ENCODE measurements at places on chromosomes 11 and 22.

GRCh38 chr22:26045051-26045450 is 124.2 kb upstream of the SEZ6L start:
- DNase-seq: no peak

- DNase-seq: peak; percentile 63
These were observed 15.8 kb downstream of the TMEM258 start for GRCh38 chr11:61776561-61777075.

GRCh38 chr11:103737037-103737622 is 299.3 kb upstream of the DDI1 start:
- DNase-seq: no peak

DNA sequence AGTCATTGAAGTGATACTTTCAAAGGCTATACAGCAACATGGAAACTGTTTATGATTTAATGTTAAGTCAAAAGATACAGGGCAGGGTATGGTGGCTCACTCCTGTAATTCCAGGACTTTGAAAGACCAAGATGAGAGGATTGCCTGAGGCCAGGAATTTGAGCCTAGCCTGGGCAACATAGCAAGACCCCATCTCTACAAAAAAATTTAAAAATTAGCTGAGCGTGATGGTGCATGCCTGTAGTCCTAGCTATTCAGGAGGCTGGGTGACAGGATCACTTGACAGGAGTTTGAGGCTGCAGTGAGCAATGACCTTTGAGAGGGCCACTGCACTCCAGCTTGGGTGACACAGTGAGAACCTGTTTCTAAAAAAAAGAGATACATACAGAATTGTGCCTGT is 39.3 kb upstream of the ZBED5 start:
- no peak for DNase-seq

- peak; percentile 60 for DNase-seq
These were observed 14.1 kb downstream of the RPS13 start for GRCh38 chr11:17063171-17064002.

DNA sequence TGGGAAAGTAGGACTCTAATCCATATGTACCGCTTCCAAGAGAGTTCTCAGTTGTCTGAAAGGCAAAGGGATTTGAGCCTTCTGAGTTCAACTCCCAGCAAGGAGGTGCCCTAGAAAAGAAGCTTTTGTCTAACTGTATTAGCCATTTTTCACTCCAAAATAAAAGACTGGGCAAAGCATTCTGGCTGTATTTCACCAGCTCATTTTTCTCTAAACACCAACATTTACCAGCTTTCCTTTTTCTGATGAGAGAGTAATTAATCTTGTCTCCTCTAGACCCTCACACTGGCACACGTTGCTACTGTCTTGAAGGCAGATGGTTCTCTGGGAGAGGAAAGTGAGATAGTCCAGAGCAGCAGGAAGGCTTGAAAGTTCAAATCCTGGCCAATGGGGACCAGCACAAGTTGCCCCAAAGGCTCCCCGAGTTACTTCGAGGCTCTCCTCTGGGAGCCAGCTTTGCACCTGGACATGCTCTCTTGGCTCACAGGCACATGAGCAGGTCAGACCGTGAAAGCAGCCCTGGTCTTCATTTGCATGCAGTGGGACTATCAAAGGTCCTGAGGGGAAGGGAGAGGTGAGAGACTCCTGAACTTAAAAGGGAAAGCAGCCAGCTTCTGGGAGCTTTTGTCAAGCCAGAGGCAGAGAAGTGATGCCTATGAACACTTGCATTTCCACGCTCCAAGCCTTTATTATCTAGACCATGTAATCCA is 100.0 kb downstream of the NTM start:
- no peak for DNase-seq

DNA sequence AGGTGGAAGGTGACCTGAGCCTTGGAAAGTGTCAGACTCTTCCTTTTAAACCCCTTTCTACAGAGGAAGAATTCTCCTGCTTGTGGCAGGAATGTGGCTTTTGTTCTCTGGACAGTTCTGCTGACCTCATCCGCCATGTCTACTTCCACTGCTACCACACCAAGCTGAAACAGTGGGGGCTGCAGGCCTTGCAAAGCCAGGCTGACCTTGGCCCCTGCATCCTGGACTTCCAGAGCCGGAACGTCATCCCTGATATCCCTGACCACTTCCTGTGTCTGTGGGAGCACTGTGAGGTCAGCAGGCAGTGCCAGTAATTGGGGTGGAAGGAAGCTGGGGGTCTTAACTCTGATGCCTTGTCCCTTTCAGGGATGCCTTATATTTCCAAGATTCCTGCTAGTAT is 9.3 kb downstream of the HINFP start:
- no peak for DNase-seq

DNA sequence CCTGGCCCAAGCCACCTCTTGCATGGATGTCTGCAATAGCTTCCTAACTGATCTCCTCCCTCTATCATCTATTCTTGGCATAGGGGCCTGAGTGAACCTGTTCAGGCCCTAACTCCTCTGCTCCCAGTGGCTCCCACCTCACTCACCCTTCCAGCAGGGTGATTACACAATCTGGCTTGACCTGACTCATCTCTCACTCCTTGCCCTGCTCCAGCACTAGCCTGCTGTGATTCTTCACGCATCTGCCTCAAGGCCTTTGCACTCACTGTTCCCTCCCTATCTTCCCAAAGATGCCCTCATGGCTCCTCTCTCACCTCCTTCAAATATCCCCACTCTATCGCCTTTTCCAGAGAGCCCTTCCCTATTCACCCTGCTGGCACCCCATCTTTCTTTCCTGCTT is 10.5 kb downstream of the SCN4B start:
- peak; percentile 9 for DNase-seq

GRCh38 chr22:46142548-46143490 is 7.5 kb upstream of the PPARA start:
- DNase-seq: no peak

DNA sequence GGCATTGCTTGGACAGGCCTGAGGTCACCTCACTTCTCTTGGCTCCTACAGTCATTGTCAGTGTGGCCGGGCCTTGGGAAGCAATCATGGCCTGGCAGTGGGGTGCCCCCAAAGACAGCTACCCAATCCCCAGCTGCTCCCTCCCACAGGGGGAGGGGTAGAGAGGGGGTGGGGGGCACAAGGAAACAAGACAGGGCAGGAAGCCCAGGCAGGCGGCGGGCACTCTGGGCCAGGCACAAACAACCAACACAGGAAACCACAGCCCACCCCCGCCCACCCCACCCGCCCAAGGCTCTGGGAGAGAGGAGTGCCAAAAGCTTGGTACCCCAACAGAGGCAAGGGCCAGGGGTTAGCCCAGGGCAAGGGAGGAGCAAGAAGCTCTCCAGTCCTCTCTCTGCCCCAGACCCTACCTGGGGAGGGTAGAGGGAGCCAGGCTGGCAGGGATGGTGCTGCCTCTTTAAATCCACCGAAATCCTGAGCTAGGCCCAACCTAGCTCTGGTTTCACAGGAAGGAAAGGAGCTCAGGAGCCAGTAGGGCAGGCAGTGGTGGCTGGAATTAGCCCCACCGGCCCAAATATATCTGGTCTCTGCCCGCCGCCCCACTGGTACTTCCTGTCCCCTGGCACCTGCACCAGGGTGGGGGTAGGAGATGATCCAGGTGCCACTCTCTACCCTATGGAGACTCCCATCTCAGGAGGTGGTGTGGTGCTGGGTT is 12.2 kb downstream of the BCL9L start:
- DNase-seq: no peak

DNA sequence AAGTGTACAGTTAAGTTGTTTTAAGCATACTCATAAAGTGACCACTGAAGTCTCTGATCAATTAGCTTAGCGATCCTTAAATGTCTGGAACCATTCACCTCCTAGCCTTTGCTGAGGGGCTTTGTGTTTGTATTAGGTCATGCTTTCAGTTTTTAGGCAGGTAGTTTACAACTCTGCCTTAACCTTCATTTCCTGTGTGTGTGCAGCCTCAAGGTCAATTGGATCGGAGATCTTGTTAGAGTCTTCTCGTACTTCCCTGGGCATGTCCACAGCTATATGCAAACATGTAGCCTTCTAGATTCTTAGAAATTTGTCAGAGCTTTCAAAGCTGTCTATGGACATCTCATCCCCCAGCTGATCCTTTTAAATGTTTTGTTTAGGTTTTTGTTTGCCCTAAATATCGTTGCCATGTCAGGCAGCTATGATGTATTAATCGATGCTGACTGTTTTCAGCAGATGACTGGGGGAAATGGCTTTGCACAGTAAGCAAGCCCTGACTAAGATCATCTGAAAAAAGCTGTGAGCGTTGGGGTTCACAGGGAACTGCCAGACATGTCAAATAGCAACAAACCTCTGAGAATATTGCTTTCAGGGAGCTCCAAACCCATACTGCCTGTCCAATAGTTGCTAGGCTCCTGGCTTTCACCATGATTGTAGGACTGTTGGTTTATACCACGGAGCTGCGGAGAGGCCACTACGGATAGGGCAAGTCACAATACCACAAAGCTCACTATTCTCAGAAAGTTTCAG is 45.6 kb downstream of the GLYAT start:
- no peak for DNase-seq

- DNase-seq: no peak
These were observed 745.2 kb downstream of the KCNA4 start for GRCh38 chr11:29271616-29272015.

DNA sequence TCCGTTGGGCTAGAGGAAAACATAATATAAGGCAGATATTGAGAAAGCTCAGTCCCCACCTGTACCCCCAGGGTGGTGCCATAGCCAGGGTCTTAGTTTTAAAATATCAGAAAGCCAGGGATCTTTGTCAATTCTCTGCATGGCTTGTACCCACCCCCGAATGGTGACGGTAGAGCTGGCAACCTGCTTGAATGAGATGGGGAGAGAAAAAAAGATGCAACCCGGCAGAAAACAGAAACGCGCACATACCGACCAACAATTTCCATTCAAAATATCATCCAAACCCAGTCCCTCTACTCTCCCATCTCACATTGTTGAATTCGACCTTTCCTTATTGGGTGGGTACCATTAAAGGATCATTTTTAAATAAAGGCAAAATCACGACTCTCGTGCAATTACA is 543.9 kb downstream of the MIAT start:
- DNase-seq: no peak

- DNase-seq: no peak
These were observed at the start of gene TYR for GRCh38 chr11:89177691-89178231. TYR (plus strand) TSS chr11:89177875; CDS start chr11:89177954, 79 bp downstream.

DNA sequence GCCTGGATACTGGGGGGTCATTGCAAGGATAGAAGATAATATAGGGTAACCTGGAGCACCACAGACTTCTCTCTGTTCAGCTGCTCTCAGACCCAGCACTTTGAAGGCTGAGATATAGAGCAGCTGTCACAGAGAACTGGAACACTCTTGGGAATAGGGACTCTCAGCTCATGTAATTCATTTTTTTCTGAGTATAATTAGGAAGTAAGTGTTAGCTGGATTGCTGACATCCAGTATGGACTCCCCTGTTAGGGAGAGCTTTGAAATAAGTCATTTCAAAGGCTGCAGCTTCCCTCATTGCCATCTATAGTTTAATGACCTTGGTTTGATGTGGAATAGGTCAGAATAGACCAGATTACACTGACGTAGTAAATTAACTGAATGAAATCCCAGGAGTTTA is 120.8 kb upstream of the POU2AF2 start:
- no peak for DNase-seq

- DNase-seq: no peak
These were observed 87.9 kb downstream of the ALX4 start for GRCh38 chr11:44221992-44222391.

DNA sequence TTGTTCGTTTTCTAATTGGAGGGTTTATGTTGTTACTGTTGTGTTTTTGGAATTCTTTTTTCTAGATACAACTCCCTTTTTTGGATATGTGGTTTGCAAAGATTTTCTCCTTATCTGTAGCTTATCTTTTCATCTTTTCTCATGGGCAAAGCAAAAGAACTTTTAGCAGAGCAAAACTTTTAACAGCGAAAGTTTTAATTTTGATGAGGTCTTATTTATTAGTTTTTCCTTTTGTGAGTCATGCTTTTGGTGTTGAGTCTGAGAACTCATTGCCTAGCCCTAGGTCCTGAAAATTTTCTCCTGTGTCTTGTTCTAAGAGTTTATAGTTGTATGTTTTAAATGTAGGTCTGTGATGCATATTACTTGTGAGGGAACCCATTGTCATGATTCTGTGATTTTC is 99.4 kb downstream of the TEAD1 start:
- no peak for DNase-seq

- DNase-seq: no peak
These were observed 4.2 kb upstream of the KLHL22 start for GRCh38 chr22:20499769-20500168.

- no peak for DNase-seq
These were observed 35.7 kb upstream of the MICAL2 start for GRCh38 chr11:12074529-12075195.

DNA sequence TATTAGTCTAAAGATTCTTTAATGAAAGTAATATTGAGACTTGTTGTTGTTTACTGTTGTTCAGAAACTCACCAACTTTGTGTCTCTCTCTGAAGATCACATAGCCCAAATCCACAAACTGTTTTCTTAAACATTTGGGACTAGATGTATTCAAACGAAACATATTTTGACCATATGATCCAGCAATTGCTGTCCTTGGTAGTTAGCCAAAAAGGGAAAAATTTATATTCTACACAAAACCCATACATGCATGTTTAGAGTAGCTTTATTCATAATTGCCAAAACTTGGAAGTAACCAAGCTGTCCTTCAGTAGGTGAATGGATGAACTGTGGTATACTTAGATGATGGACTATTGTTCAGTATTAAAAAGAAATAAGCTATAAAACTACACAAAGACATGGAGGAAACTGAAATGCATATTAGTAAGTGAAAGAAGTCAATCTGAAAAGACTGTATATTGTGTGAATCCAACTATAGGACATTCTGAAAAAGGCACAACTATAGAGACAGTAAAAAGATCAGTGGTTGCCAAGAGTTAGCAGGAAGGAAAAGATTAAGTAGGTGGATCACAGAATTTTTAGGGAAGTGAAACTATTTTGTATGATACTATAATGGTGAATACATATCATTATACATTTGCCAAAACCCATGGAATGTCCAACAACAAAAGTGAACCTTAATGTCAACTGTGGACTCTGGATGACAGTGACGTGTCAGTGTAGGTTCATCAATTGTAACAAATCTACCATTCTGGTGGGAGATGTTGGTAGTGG is 442.9 kb downstream of the INSC start:
- DNase-seq: no peak

- DNase-seq: no peak
These were observed 152.9 kb downstream of the SNX19 start for GRCh38 chr11:130763087-130763980.

- no peak for DNase-seq
These were observed 111.6 kb downstream of the MIAT start for GRCh38 chr22:26768952-26769351.

- DNase-seq: no peak
These were observed 128.6 kb upstream of the FGF3 start for GRCh38 chr11:69947793-69948255.

DNA sequence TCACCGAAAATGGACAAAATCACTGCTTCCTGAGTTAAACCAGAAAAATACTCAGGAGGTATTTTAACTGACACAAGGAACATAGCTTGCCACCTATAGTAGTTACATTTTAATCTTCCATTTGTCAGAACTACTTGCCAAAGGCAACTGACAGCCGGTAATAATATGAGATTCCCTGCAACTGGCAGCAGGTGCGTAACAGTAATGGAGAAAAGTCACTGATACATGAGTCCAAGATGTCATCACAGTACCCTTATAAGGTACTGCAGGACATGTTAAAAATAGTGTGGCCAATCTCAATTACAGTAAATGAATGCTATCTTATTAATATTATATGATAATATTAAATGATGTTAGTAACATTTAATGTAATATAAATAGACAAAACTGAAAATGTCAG is 21.1 kb upstream of the ARHGAP32 start:
- no peak for DNase-seq

Data from ACHN (cell line).